Hindlimb muscle (tissue), 1 donor: ENCODE measurements at places on chromosomes 11 and 22. TPM values are rescaled to one million over a fixed set of nuclear protein-coding genes. Genes with fewer than 3 reads are reported as not detected.

- no peak for DNase-seq
Measured at GRCh38 chr11:104352036-104352435, 188.1 kb upstream of the PDGFD start.

- DNase-seq = no peak
Measured at GRCh38 chr11:122210367-122210997, 94.5 kb upstream of the BLID start.

- no peak for DNase-seq
Measured at GRCh38 chr11:91446267-91446666, 778.4 kb upstream of the FAT3 start.

TEX12 gene
- polyA plus RNA-seq = 0.23 TPM

GRCh38 chr22:44611880-44612496 lies 90.0 kb upstream of the PRR5 start:
- no peak for DNase-seq
